ENCODE measurements at places on chromosomes 6 and 20. TPM values are rescaled to one million over a fixed set of nuclear protein-coding genes. Genes with fewer than 3 reads are reported as not detected.

The PRND gene
- not detected for total RNA-seq

The C6orf58 gene
- not detected for total RNA-seq

The COL20A1 gene
- not detected for total RNA-seq

DNA sequence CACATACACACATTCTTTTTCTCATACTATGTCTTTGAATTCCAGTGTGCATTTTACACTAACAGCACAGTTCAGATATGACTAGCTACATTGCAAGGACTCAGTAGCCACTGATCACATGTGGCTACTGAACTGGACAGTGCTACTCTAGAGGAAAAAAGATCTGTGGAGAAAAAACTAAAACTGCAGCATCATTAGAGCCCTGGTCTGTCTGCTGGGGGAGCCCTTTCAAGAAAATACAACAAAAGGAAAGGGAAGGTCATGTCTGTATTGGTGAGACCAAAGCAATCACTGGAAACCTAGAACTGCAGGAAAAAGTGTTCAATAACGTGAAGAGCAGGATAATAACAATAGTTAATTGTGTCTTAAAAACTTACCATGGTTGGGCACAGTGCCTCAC is 132.3 kb upstream of the JARID2 start:
- no peak for DNase-seq
